ENCODE measurements at places on chromosomes 7 and 10.

GRCh38 chr10:57468894-57469432 lies 798.7 kb downstream of the IPMK start:
- no peak for DNase-seq

DNA sequence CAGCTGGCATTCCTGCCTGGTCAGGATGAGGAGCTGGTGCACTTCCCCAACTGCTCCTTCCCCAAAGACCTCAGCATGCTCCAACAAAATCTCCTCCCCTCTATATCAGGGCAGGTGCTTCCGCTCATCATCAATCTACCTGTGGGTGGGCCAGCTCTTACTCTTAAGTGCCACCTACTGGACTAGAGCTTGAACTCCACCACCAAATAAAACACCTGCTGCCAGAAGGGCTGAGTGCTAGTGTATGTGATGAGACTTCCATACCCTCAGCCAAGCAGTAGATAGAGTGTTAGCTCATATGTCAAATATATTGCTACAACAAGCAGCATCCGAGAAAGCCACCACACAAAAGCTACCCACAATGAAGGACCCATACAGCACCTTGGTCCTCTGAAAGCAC lies 264.3 kb downstream of the RNLS start:
- DNase-seq = no peak

DNA sequence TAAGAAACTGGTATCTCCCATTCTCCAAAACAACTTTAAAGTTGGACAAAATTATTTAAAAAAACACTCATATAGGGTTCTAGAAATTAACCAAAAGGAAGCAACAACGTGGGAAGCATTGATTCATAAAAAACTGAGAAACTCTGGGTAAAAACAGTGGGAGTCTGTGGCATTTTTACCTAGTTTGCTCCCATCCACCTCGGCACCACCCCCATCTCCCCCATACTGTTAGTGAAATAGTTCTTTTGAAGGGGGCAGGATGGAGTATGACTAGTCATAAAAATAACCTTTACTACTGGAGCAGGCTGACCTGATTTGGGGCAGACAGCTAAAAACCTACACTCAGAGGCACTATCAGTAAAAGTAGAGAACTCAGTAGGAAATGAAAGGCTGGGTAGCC lies 123.2 kb downstream of the AVL9 start:
- DNase-seq = no peak

- DNase-seq = no peak
Measured at GRCh38 chr7:110877016-110877415, 213.9 kb upstream of the LRRN3 start.

- peak; percentile 92 for DNase-seq
Measured at GRCh38 chr10:17512341-17513001, 58.1 kb upstream of the ST8SIA6 start.

DNA sequence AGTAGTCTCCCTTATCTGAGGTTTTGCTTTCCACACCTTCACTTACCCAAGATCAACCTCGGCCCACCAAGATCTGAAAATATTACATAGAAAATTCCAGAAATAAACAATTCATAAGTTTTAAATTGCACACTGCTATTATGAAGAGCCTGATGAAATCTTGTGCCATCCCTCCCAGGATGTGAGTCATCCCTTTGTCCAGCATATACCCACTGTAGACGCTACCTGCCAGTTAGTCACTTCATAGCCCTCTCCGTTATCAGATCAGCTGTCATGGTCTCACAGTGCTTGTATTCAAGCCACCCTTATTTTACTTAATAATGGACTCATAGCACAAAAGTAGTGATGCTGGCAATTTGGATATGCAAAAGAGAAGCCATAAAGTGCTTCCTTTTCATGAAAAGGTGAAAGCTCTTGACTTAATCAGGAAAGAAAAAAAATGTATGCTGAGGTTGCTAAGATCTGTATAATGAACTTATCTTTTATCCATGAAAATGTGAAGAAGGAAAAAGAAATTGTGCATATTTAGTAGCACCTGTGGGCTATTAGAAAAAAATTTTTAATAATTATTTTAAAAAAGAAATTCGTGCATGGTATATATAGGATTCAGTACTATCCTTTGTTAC lies 9.8 kb upstream of the MRPS16 start:
- DNase-seq = peak; percentile 80

- no peak for DNase-seq
Measured at GRCh38 chr7:155358948-155359712, 61.5 kb downstream of the INSIG1 start.

- DNase-seq = no peak
Measured at GRCh38 chr7:92645114-92646061, 55.2 kb upstream of the FAM133B start.

DNA sequence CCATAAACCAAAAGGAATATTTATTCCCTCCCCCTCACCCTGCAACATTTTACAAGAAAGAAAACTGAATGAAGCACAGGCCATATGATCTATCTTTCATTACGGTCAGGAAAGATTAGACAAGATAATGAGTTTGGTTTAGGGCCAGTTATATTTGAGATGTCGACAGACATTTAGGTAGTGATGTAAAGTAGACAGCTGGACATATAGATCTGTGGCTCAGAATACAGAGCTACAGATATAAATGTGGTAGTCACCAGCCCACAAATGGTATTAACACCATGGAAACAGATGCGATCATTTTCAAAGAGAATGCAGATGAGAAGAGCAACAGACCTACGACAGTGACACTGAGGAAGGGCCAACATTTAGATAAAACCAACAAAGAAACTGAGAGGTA lies 142.5 kb downstream of the SRPK2 start:
- no peak for DNase-seq

- DNase-seq = no peak
Measured at GRCh38 chr10:118908557-118909256, 120.8 kb upstream of the NANOS1 start.

GRCh38 chr7:50751146-50751545 lies 31.6 kb downstream of the GRB10 start:
- DNase-seq = no peak

DNA sequence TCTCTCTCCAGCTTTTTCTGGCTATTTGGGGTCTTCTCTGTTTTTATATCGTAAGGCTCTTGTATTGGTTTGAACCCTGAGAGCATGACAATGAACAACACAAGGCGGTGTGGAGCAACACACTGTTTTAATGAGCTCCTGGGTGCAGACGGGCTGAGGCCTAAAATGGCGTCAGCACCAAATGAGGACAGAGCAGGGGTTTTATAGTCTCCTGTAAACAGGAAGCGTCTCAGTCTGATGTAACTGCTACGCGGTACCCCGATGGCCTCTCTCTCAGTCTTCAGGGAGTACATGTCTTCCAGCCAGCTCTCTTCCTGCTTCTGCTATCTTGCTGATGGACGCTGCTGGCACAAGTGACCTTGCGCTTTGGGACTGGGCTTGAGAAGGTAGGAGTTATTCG lies 95.9 kb upstream of the CCDC71L start:
- DNase-seq = no peak

GRCh38 chr10:73905256-73906020 lies 5.5 kb upstream of the PLAU start:
- DNase-seq = no peak

DNA sequence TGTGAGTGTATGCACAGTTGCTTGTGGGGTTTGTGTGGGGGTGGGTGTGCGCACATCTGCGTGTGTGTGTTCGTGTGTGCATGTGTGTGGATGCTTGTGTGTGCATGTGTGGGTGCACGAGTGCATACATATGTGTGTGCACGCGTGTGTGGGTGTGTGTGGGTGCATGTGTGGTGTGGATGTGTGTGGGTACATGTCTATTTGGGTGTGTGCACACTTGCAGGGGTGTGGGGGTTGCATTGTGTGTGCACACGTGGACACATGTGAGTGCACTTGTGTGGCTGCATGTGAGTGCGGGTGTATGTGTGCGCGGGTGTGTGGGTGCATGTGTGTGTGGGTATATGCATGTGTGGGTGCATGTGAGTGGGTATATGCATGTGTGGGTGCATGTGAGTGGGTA lies 73.7 kb downstream of the NKX6-2 start:
- no peak for DNase-seq

DNA sequence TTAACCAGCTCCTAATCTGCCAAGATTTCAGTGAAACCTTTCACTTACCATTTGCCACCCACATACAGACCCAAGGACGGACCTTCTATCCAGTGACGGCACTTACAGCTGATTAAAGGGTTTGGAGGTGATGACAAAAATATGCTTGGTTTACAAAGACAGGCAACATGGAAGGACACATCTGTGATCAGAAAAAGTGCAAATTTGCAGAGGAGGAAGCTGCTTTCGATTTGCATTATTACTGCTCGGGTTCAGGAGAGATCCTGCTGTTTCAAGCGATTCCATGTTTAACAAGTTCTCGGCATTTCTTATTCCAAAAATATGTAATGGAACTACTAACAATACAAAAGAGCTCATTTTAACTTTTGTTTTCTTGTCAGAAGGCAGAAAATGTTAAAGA lies 109.0 kb downstream of the JAZF1 start:
- DNase-seq = peak; percentile 37

DNA sequence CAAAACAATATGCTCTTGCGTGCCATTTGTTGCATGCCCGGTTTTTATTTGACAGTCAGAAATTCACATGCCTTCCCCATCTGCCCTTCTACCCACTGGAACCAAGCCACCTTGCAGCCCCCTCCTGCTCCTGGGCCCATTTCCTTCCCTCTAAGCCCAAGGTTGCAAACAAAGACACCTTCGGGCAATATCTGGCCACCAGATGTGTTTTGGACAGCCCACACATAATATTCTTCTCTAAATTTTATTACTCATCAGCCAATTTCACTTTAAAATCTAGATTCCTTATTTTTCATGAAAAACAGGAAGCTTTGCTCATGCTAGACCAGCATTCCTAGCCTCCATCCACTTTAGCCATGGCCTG lies 18.2 kb upstream of the C10orf105 start:
- no peak for DNase-seq

- no peak for DNase-seq
Measured at GRCh38 chr7:132368246-132368900, 207.9 kb downstream of the PLXNA4 start.

GRCh38 chr7:117870448-117871130 lies 2.7 kb downstream of the CTTNBP2 start:
- DNase-seq = no peak

- peak; percentile 71 for DNase-seq
Measured at GRCh38 chr10:79112881-79113431, 44.2 kb downstream of the ZMIZ1 start.

GRCh38 chr10:69374242-69374641 lies 42.5 kb downstream of the TACR2 start:
- no peak for DNase-seq

GRCh38 chr7:119572132-119572531 lies 700.8 kb upstream of the KCND2 start:
- no peak for DNase-seq

GRCh38 chr10:117928741-117929140 lies 118.0 kb downstream of the RAB11FIP2 start:
- DNase-seq = no peak

- DNase-seq = no peak
Measured at GRCh38 chr7:51428217-51428887, 111.7 kb upstream of the COBL start.

- no peak for DNase-seq
Measured at GRCh38 chr7:45342236-45342635, 184.6 kb downstream of the RAMP3 start.

- peak; percentile 83 for DNase-seq
Measured at GRCh38 chr7:6226194-6226799, 46.1 kb downstream of the CYTH3 start.

GRCh38 chr7:125033506-125033905 lies 103.9 kb upstream of the POT1 start:
- no peak for DNase-seq

DNA sequence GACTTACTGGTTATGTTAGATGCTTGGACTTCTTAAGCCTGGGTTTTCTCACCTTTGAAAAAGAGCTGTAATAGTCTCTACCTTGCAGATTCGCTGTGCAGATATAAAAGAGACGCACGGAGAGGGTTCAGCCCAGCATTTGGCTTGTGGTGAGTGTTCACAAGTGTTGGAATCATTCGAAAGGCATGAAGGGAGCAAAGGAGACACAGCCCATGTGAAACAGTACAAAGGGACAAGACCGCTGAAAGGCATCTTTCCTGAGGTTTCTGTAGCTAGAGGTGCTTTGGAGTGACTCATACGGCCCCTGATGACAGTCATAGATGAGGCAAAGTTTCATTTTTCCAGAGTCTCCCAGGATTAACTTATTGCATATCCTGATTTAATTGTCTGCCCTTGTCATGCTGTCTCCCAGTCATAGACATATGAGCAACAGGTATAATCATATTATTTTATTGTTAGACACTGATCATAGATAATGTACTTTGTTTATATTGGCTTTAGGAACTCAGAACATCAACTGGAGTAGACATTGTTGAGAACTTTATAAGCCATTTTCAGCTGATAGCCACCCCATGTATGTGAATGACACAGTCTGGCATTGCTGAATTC lies 171.1 kb downstream of the ADRA2A start:
- DNase-seq = no peak

GRCh38 chr7:12759151-12759550 lies 71.7 kb downstream of the ARL4A start:
- DNase-seq = peak; percentile 49

DNA sequence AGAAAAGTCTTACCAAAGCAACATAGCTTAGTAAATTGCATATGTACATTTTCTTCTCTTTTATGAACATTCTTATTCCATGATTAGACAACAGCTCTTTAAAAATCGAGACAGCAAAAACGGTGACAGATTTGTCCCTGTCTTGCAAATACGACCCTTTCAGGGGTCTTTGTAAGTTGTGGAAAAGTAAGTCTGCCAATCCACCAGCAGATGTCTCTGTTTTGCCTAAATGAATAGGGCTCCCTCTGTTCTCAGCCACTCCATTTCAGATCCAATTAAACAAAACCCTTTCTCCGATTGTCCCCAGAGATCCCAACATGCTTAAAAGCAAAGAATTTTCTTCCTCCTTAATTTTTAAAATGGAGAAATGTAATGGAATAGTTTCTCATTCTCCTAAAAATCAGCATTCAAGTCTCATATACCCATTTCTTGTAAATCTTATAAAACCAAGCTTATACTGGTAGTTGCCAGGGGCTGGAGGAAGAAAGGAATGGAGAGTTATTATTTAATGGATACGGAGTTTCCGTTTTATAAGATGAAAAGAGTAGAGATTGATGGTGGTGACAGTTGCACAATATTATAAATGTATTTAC lies 61.0 kb upstream of the NFE2L3 start:
- DNase-seq = peak; percentile 83

DNA sequence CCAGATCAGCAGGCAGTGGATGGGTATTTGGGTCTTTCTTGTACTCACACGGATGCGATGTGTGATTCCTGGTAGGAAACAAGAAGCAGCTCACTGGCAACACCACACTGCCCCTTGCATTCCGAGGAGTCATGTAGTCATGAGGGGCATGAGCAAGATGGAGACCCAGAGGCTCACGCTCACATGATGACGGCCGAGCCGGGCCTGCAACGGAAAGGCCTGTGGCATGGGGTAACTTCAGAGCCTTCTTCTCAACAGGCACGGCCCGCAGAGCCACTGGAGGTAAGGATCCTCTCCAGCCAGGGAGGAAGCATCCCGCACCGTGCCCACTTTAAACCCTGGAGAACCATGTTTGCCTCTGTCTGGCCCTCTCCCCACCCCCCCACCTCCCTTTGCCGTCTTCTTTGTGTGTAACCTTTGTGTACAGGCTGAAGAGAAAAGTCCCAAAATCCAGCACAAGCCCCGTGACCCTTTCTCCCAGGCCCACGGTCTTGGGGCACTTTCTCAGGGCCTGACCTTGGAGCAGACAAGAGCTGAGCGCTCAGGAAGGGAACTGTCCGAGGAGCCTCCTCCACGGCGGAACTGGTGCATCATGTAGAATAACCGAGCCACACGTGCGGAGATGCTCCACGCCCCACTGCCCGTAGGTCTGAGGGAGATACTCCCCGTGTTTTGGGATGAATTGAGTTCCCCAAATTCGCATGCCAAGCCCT lies 516.4 kb downstream of the DNAJB6 start:
- DNase-seq = no peak
